ENCODE measurements at places on chromosomes 6 and 20.

- peak; percentile 65 for DNase-seq
Measured at GRCh38 chr6:157106487-157106886, 216.8 kb downstream of the TMEM242 start.

- peak; percentile 93 for DNase-seq
Measured at GRCh38 chr6:20696676-20697075, 162.4 kb downstream of the CDKAL1 start.

DNA sequence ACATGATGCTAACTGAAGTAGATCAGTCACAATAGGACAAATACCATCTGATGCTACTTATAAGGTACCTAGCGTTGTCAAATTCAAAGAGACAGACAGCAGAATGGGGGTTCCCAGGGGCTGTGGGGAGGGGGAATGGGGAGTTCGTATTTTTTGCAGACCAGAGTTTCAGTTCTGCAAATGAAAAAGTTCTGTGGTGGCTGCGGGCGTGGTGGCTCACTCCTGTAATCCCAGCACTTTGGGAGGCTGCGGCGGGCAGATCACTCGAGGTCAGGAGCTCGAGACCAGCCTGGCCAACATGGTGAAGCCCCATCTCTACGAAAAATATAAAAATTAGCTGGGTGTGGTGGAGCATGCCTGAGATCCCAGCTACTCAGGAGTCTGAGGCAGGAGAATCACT lies 68.1 kb downstream of the SLC22A23 start:
- DNase-seq, result no peak

DNA sequence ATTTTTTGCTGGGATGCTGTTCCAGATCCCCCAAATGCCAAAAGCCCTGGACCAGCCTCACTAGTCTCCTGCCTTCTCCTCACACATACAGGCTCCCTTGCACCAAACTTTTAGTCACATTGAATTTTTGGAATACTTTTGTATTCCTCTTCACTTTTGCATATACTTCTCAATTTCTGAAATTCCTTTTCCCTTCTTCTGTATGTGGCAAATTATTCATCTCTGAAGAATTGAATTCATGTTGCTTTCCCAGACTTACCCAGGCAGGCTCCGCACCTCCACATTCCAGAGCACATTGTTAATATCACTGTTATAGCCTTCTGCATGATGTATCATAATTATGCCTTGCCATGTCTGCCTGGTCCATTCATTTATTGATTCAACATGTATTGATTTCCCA lies 255.3 kb upstream of the POU3F2 start:
- no peak for DNase-seq

DNA sequence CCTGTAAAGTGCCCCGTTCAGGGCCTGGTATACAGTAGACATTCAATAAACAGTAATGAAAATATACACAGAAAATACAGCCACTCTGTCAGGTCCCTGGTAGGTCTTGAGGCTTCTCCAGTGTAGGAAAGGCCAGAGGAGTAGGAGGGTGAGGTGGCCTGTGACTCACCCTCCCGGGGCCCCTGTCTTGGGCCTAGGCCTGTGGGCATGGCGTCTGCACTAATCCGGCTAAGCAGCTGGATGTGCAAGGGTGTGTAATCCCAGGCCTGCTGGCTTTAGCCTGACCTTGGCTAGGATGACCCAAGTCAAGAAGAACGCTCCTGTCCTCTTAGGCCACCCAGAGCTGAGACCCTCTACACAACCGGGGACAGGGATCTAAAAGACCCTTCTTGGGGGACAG lies 84.9 kb downstream of the KCNB1 start:
- peak; percentile 19 for DNase-seq

DNA sequence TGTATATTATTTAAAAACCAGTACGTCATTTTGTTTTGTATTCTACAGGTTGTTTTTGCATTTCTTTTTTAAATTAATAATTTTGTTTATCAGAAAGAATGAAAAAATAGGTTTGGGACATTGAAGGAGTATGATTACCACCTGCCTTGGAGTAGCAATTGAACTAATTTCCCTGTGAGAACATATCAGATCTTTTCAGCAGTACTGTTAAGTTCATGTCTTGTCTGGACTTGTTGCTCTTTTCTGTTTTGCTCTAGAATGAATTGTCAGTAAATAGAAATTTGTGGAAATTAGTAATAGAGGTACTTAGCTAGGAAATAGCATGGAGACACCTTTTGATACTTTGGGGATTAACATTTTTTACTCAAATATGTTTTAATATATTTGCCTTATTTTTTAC lies 24.3 kb downstream of the HSF2 start:
- DNase-seq, result no peak

DNA sequence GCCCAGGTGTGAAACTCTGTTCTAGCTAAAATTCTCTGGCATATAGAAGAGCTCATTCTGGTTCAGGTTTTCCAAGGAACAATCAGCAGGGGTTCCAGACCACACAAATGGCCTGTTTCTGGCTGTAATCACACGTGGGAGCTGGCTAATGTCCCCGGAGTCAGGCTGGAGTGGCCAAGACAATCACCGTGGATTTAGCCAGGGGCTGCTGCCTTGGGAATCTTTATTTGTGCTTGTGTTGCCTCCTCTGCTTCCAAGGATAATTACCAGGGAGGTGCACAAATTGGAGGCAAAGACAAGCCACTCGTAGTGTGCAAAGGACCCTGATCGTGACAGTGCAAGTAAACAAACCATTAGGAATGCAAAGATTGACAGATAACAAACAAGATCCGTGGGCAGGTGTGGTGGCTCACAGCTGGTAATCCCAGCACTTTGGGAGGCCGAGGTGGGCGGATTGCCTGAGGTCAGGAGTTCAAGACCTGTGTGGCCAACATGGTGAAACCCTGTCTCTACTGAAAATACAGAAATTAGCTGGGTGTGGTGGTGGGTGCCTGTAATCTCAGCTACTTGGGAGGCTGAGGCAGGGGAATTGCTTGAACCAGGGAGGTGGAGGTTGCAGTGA lies 77.3 kb downstream of the KCNB1 start:
- DNase-seq, result no peak

DNA sequence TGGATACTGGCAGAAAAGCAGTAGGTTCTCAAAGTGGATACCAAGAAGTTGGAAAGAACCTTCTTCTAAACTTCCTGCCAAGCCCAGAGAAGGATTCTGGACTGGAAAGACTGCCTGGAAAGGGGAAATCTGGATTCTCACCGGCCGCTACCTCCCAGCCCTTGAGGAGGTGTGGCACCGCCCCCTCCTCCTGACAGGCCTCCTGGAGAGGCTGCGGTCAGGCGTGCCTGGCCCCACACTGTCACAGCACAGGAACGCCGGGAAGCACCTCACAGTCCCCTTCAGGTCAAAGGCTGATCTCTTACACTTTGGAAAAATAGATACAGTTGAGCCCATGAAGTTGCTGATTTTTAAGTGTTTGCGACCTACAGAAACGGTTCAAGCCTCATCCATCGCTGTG lies 16.3 kb upstream of the PDE10A start:
- DNase-seq, result no peak
